ENCODE measurements at places on chromosomes 1 and 21.
A peak's percentile ranks its signal among the peaks of the same experiment; 100 is the strongest.

GRCh38 chr21:42553435-42553834 lies 39.8 kb downstream of the SLC37A1 start:
- H3K36me3 ChIP-seq: peaks cover 3% of the 10 kb centered on the region
- H3K4me1 ChIP-seq: no peaks in the 10 kb centered on the region
- H3K27me3 ChIP-seq: no peaks in the 10 kb centered on the region
- no peak overlapping the region for H3K4me3 ChIP-seq

DNA sequence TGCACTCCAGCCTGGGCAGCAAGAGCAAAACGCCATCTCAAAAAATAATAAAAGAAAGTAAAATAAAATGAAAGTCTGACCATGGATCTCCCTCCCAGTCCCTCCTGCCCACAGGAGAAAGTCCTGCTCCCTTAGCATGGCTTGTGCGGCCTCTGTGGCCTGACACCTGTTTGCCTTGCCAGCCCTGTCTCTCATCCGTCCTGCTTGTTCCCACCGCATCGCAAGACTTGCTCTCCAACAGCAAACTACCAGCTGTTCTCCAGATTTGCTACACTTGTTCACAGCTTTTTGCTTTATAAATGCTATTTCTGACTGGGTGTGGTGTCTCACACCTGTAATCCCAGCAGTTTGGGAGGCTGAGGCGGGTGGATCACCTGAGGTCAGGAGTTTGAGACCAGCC lies 2.7 kb downstream of the ETV3L start:
- H3K4me3 ChIP-seq: no peak overlapping the region
- no peaks in the 10 kb centered on the region for H3K27me3 ChIP-seq
- no peaks in the 10 kb centered on the region for H3K36me3 ChIP-seq

DNA sequence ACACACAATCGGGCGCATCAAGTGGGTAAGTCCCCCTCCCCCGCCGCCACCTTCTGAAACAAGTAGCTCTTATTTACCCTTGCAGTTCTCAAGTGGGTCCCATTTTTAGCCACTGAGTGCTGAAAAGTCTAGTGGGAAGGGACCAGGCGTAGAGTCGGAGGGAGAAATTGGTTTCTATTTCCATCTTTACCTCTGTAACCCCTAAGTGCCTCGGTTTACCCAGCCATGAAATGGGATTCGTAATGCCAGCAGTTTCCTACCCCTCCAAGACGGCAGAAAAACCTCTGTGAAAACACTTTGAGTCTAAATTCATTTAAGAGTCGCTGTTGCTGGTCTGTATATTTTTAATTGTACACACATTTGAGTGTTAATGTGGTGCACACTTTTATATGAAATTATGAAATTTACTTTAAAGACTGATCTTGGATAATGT lies 928 bp downstream of the TLCD4 start:
- no peak for DNase-seq
- no peaks in the 10 kb centered on the region for H3K36me3 ChIP-seq
- peaks cover 3% of the 10 kb centered on the region for H3K27me3 ChIP-seq
- no peak overlapping the region for H3K27ac ChIP-seq

DNA sequence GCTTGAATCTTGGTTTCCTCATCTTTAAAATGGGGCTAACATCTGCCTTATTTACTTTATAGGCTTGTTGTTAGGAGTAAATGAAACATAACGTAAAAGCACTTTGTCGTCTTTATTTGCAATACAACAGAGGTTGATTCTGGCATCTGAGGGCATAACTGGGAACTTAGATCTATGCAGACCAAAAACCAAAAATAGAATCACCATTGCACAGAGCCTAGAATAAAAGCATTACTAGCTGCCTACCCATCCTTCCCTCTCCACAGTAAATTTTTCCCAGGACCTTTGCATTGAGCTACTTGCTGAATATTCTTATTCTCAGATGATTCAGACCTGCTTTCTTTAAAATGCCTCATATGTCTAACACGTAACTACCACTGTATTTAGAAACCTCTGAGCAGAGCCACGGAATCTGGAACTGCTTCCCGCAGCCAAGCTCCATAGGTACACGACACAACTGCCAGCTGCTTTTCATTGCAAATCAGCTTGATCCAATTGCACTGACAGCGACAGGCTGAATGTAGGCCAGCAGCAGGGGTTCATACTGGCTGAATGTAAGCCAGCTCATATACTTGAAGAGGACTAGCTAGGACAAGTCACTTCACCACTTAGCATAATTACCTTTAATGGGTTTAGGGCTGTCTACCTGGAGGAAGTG lies 33.2 kb upstream of the SERBP1 start:
- no peaks in the 10 kb centered on the region for H3K36me3 ChIP-seq
- H3K27me3 ChIP-seq: no peaks in the 10 kb centered on the region
- DNase-seq: peak; percentile 11
- no peak overlapping the region for H3K27ac ChIP-seq
- H3K4me1 ChIP-seq: peaks cover 3% of the 10 kb centered on the region

DNA sequence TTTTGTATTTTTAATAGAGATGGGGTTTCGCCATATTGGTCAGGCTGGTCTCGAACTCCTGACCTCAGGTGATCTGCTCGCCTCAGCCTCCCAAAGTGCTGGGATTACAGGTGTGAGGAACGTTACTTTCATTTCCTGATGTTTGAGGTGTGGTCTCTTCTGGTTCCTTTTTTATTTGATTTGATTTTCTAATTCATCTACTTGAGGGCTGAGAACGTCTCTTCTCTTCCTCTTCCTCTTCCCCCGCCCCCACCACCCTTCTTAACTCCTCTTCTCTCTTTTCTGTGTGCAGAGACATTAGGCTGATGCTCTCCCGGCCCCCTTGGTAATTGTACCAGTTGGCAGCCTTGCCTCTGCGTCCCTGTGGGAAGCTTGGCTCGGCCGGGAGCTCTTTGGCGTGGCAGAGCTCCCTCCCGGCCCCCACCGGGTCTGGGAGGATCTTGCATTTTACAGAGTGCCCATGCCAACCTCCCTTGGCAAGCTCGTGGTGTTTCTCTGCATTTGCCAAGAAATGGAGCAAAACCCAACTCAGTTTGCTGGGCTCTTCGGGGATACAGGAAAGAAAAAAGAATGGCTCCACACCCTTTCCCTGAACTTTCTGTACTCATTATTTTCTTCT lies 19.9 kb downstream of the CRYAA start:
- no peak for DNase-seq
- no peak overlapping the region for H3K4me3 ChIP-seq
- H3K27me3 ChIP-seq: peaks cover 2% of the 10 kb centered on the region
- H3K4me1 ChIP-seq: no peaks in the 10 kb centered on the region
- no peaks in the 10 kb centered on the region for H3K36me3 ChIP-seq

DNA sequence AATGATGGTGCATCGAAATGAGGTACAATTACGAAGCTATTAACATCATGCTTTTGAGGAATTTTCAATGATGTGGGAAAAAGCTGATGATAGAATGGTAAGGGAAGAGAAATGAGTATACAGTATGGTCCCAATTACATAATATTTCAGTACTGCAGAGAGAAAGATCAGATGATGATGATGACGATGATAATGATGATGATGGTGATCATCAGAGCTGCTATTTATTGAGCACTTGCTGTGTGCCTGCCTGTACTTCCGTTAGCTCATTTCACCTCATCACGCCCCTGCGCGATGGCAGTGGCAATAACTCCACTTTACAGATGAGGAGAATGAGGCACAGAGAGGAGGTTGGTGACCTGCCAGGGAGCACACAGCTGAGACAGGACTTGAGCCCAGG lies 620.8 kb downstream of the MATN1 start:
- H3K4me1 ChIP-seq: no peaks in the 10 kb centered on the region
- no peaks in the 10 kb centered on the region for H3K27me3 ChIP-seq
- DNase-seq: no peak

- no peak within 1 kb of the TSS for H3K4me3 ChIP-seq
- no peaks in the 10 kb centered on the region for H3K27me3 ChIP-seq
- H3K27ac ChIP-seq: no peak within 1 kb of the TSS
- H3K36me3 ChIP-seq: no peaks in the 10 kb centered on the region
- DNase-seq: peak; percentile 46
- H3K4me1 ChIP-seq: peaks cover 12% of the 10 kb centered on the region
Measured at GRCh38 chr1:197268012-197268411, at the start of gene CRB1. TSS of gene CRB1 (plus strand) at chr1:197268252. CDS start at chr1:197268413, 161 bp downstream.

DNA sequence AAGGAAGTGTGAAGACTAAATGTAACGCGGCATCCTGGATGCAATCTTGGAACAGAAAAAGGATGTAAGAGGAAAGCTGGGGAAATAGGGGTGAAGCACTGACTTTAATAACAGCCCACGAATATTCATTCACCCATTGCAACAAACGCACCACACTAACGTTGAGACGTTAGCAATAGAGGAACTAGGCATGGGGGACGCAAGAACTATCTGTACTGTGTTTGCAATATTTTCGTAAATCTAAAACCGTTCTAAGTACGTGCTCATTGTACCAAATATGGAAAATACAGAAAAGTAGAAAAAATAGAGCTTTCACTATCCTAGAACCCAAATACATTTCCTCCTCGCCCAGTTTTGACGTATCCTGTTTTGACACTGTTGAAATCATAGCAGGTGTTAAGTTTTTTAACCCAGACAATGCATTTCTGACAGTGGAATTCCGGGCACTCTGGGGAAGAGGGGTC lies 3.9 kb downstream of the LAPTM5 start:
- no peak for DNase-seq
- H3K36me3 ChIP-seq: no peaks in the 10 kb centered on the region
- H3K27me3 ChIP-seq: no peaks in the 10 kb centered on the region
- H3K4me1 ChIP-seq: peaks cover 3% of the 10 kb centered on the region
- H3K4me3 ChIP-seq: no peak overlapping the region

DNA sequence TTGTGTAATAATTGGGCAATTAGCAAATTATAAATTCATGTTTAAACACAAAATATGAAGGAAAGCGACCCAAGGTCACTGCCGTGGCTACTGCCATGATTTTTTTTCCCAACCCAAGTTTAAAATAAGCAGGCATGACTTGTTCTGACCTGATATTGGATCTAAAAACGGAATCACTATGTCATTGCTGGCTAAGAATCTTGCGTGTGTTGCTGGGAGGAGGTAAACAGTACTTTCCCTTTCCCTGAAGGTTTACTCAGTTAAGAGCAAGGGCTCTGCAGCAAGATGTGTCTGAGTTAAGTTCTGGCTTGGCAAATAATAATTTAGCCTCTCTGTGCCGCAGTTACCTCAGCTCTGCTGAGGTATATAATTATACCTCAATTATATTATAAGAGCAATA lies 125.7 kb upstream of the L1TD1 start:
- no peak overlapping the region for H3K4me3 ChIP-seq
- H3K27me3 ChIP-seq: no peaks in the 10 kb centered on the region
- no peak overlapping the region for H3K27ac ChIP-seq
- no peak for DNase-seq
- H3K36me3 ChIP-seq: no peaks in the 10 kb centered on the region

GRCh38 chr1:87084244-87084836 lies 169.9 kb downstream of the HS2ST1 start:
- no peaks in the 10 kb centered on the region for H3K4me1 ChIP-seq
- no peak for DNase-seq
- H3K27me3 ChIP-seq: no peaks in the 10 kb centered on the region
- peaks cover 2% of the 10 kb centered on the region for H3K36me3 ChIP-seq

DNA sequence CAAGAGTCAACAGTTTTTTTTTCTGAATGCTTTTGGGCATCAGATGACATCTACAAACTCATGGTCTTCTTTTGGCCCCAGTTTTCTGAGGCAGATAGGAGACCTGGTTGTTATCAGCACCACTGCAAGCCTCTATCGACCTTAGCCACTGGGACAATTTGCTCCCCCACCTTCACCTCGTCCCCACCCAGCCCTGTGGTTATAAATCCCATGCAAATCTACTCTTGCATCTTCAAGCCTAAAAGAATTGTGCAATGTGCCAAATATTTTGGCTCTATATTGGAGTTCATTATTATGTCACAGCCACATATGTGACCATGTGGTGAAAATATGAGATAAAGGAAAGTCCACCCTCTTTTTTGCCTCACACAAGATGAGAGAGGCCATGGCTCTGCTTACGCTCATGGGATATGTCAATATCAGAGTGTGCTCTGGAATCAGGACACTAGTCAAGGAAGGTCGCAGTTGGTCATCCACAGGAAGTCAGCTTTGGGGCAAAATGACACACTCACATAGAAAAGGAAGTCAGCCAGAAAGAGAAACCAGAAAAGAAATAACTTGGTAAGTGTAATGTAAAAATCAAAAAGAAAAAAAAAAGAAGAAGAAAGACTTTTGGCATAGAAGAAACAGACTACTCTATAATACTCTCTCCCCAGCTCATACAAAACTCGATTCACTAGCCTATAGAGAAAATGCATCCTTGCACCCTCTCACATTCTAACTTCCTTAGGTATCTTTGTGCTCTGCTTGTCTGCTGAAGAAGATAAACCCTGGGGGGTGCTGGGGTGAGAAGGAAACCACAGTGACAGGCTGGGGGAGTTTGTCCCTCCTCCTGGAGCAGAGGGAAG lies 21.2 kb downstream of the SLC30A10 start:
- H3K4me3 ChIP-seq: no peak overlapping the region
- no peaks in the 10 kb centered on the region for H3K4me1 ChIP-seq
- no peaks in the 10 kb centered on the region for H3K27me3 ChIP-seq
- H3K36me3 ChIP-seq: no peaks in the 10 kb centered on the region

DNA sequence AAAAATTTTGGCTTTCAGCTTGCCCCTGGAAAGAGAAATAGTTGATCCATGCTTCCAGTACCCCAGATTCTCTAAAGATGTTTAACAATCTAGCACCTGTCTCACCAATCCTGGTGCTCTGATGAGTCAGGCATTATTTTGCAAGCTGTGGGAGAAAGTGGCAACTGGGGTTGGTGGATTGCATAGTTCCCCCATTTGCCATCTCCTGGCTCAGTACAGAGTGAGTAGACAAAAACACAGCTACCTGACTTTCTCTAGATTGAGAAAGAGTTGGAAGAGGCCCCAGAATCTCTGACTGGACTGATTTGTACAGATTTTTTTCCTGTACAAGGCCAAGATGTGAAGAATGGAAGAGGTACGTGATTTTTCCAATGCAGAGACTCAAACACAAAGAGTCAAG lies 75.1 kb upstream of the NEGR1 start:
- no peak for DNase-seq
- no peak overlapping the region for H3K27ac ChIP-seq
- H3K36me3 ChIP-seq: no peaks in the 10 kb centered on the region
- H3K27me3 ChIP-seq: no peaks in the 10 kb centered on the region
- H3K4me1 ChIP-seq: no peaks in the 10 kb centered on the region
- H3K4me3 ChIP-seq: no peak overlapping the region

DNA sequence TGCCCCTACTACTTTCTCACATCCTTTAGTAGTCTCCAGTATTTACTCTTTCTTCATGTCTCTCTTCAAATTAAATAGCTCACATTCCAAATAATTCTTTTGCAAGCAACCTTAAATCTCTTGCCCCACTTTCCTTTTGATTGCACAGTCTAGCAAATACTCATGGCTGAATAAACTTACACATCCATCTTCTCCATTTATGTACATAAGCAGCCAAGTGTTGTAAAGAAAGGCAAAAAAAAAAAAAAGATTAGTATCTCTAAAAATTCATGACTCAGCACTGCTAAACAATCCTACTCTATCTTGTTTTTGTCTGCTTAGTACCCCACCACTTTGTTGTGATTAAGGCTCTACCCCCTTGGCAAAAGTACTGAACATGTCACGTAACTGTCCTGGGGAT lies 42.6 kb downstream of the F13B start:
- no peaks in the 10 kb centered on the region for H3K4me1 ChIP-seq
- no peak overlapping the region for H3K4me3 ChIP-seq
- no peaks in the 10 kb centered on the region for H3K27me3 ChIP-seq
- DNase-seq: no peak
- no peak overlapping the region for H3K27ac ChIP-seq
